OCI-LY7 (cell line): ENCODE measurements at places on chromosomes 2 and 18.

- DNase-seq: no peak
These were observed 19.8 kb downstream of the IWS1 start for GRCh38 chr2:127506510-127506909.

DNA sequence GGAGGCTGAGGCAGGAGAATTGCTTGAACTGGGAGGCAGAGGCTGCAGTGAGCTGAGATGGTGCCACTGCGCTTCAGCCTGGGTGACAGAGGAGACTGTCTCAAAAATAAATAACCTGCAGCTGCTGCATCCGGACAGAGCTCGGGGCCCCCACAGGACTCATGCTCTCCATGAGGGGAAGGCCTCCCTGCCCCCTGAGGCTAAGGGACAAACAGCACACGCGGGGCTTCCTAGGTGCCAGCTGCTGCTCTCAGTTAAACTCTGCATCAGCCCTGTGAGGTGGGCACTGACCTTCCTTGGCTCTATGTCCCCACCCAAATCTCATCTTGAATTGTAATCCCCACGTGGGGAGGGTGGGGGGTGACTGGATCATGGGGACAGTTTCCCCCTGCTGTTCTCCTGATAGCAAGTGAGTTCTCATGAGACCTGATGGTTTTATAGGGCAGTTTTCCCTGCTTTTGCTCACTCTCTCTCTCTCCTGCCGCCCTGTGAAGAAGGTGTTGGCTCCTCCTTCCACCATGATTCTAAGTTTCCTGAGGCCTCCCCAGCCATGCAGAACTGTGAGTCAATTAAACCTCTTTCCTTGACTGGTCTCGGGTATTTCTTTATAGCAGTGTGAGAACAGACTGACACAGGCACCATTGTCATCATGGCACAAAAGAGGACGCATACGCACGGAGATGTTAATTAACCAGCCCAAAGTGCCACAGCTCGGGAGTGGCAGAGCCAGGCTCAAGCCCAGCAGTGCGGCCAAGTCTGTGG is 49.9 kb upstream of the TAF1B start:
- peak; percentile 28 for DNase-seq

DNA sequence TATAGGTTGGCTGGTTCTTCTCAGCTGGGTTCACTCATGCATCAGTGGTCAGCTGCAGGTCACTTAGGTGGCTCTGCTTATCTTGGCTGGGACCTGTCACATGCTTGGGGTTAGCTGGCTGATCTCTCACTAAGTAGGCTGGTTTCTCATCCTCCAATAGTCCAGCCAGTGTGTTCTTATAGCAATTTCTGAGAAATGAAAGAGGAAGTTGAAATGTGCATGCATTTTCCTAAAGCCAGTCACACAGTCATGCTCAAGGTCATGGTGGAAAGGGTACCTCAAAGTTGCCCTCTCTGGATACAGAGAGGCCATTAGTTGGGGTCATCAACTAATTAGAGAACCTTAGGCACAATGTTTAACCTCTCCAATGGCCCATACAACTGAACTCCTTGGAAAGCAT is 64.4 kb downstream of the KLHL29 start:
- DNase-seq: peak; percentile 12

- no peak for DNase-seq
These were observed 420.6 kb downstream of the IRS1 start for GRCh38 chr2:226378753-226379705.

- no peak for DNase-seq
These were observed 70.3 kb upstream of the CCDC85A start for GRCh38 chr2:56113382-56113975.

DNA sequence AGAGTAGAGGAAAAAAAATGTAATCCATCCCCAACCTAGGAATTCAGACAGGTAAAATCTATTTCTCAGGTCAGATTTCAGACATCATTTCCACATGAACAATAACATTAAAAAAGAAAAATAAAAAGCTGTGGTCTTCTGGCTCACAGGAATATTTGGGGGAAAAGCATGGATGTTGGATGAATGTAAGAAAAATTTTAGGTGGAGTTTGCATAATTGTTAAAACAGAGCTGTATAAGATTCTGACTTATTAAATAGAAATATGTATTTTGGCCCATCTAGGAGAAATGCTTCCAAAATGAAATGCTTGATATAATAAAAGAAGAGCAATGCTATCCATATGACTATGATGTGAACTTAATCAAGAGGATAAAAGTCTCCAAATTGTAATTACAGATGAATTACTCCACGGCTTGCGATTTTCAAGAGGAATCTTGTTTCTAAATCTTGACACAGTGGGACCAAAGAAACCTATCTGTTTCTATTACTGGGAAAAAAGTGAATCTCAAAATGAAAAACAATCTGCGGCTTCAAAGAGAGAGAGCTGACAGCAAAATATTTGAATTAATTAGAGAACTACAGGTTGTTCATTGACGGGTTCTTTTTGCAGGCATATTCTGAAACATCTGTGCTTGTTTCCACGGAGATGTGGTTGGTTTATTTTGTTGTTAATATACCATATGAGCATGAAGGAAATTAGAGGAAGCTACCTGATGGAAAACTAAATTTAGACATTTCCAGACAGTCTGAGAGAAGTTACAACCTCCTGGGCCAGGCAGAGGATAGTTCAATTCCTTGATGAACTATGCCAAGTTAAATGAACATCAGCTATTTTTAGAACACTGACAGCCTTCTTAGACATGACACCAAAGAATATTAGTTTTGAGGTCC is 468.7 kb downstream of the PID1 start:
- DNase-seq: no peak

DNA sequence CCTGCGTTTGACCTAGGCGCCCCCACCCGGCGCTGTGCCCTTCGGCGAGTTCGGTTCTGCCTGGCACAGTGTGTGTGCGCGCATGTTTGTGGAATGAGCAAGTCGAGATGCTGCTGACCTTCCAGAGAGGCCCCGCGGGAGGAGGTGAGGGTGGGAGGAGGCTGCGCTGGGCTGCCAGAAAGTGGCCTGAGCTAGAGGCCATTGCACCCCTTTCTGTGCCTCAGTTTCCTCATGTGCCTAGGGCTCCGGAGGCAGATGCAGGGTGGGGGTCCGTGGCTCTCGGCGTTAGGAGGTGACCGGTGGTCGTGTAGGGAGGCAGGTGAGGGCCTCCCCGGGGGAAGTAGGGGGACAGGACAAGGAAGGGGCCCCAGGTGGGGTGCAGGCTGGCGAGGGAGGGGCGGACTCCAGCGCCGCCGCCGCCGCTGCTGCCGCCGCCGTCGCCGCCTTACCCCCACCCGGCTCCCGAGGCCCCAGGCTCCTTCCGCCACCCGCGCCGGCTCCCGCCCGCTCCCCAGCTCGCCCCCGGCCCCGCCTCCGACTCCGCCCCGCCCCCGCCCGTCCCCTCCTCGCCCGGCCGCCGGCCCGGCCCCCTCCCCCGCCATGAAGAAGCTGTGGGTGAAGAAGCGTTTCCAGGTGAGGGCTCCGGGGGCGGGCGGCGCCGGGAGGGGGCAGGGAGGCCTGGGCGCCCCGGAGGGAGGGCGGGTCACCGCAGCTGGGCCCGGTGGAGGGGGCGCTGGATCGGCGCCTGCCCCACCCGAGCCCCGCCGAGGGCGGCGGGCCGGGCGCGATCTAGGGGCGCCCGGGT is 7.0 kb downstream of the SPEG start:
- peak; percentile 32 for DNase-seq

GRCh38 chr2:57330447-57330846 is 716.2 kb upstream of the VRK2 start:
- DNase-seq: no peak

- DNase-seq: no peak
These were observed 494.8 kb upstream of the KLHL29 start for GRCh38 chr2:22890132-22890531.

DNA sequence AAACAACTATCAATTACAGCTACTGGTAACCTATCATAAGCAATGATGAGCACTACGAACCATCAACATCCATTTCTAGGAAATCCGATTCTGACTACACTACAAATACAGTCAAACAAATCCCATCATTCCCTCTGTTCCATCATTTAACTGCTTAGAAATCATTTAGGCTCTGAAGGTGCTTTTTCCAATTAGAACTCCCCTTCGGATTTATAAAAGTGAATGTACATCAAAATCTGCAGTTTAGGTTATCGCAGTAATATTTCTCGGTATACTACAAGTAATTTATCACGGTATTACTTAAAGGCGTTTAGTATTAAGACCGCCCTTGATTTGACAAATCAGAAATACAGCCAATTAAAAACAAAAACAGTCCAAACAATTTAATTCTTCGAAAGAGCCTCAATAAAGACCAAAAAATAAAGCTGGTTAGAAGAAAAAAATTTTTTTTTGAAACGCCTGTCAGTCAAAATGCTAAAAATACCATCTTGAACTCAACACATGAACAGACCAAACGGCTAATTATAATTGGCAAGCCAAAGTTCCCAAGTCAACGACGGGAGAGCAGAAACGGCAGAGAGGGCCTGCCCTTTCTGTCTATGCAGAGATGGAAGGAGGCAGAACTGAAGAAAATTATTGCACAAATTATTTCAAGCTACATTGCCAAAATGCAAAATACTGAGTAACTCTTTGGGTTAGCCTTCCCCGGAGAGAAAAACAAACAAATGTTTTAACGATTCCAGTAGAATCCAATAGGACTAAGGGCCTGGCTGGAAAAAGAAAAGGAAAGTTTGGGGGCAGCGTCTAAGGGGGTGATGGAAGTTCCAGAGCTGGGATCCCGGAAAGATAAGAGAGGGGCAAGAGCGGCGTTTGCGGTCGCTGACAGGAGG is 1.2 kb downstream of the VPS54 start:
- DNase-seq: peak; percentile 39

GRCh38 chr2:71696381-71696780 is 243.0 kb downstream of the DYSF start:
- no peak for DNase-seq

- DNase-seq: peak; percentile 83
These were observed 56.7 kb downstream of the CYRIA start for GRCh38 chr2:16608661-16609643.

- no peak for DNase-seq
These were observed 676 bp downstream of the SH3BP4 start for GRCh38 chr2:234952270-234953115.

DNA sequence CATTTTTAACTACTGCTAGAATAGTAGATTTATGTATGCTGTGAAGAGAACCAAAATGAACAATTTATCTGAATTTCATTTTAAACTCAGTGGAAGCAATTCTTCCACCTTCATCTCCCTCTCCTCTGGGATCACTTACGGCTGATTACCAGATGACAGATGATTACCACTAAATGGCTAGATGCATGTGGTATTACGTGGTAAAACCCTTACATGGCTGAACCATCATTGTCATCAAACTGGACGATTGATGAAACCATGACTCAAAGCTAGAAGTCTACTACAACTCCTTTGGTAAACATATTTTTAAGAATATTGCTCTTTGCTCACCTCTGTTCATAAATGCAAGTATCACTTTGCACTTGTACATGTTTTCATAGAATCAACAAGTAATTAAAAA is 48.5 kb upstream of the DOCK10 start:
- no peak for DNase-seq

GRCh38 chr2:68689553-68690537 is 44.8 kb upstream of the ARHGAP25 start:
- peak; percentile 92 for DNase-seq

DNA sequence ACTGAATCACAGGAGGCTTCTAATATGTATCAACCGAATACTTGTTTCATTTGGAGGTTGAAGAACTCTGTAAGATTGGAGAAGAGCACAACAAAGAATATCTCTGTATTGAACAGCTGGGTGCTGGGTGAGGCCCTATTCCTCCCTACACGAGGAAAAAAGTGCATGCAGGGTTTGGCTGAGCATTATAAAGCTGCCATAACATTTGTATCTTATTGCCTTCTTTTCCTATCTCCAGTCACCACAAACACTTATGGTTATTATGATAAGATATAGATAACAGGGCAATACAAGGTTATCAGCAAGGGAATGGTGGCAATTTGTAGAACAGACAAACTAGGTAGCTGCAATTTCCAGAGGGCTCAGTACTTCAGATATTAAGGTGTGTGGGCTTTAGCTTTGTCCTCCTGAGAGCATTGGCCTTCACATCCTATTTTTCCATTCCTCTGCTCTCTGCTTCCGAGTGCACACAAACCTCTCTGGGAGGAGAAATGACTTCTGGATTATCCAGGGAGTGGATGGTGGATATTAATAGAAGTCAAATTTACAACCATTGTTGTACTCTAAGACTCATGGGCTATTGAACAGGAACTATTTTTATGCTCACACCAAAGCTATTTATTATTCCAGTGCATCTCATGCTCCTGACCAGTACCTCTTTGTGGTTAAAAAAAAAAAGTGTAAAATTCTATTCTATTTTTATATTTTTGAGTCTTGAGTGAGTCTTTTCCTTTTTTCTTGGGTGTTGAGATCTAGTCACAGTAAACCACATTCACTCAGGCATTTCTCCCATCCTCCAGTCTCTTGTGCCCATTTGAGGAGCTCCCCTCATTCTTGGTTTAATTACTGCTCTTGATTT is 248.4 kb downstream of the ETAA1 start:
- no peak for DNase-seq
